ENCODE measurements at places on chromosomes 5 and 9. TPM values are rescaled to one million over a fixed set of nuclear protein-coding genes. Genes with fewer than 3 reads are reported as not detected.
A peak's percentile ranks its signal among the peaks of the same experiment; 100 is the strongest.

- peak; percentile 83 for DNase-seq
- H3K27ac ChIP-seq = peak overlapping the region; percentile 97
- no peaks in the 10 kb centered on the region for H3K27me3 ChIP-seq
- no peak overlapping the region for H3K4me3 ChIP-seq
- peaks cover 18% of the 10 kb centered on the region for H3K4me1 ChIP-seq
Observed at GRCh38 chr9:131361202-131361833, 32.6 kb upstream of the PRRC2B start.

DNA sequence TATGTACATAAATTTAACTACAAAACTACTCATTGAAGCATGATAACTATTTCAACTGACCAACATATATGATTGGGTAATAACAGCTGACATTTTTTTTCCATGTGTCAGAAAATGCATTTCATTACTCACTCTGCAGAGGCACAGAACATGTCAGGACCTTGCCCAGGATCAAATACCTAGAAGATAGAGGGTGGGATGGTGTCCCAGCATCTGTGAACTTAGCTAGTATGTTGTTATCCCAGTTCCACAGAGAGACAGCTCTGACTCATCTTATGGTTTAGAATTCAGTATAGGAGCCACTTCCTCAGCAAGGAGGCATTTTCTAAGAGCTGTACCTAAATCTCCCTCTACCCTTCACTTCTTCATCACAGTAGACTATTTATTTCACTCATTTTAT is 1198.6 kb upstream of the ACO1 start:
- no peaks in the 10 kb centered on the region for H3K4me1 ChIP-seq
- no peaks in the 10 kb centered on the region for H3K36me3 ChIP-seq
- H3K27ac ChIP-seq = no peak overlapping the region
- DNase-seq = no peak

The ZFP37 gene
- total RNA-seq = 5.8 TPM

DNA sequence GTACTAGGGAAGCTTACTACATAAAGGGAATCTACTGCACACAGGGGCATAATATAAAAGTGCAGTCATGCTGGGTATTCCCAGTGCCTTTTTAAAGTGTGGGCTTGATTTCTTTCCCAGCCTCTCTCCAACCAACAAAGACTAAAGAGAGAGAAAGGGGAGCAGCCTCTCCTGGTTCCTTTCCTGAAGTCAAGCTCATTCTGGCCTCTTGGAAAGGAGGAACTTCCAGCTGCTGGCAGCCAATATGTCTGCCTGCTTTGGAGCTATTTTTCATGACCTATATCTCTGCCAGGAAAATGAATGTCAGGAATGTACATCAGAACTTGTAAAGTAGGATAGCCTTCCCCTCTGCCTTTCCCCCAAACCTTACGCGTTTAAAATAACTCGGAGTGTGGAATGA is 57.1 kb downstream of the RAB3C start:
- no peak for DNase-seq
- H3K27me3 ChIP-seq = no peaks in the 10 kb centered on the region
- H3K27ac ChIP-seq = no peak overlapping the region
- H3K36me3 ChIP-seq = no peaks in the 10 kb centered on the region
- H3K4me3 ChIP-seq = no peak overlapping the region

DNA sequence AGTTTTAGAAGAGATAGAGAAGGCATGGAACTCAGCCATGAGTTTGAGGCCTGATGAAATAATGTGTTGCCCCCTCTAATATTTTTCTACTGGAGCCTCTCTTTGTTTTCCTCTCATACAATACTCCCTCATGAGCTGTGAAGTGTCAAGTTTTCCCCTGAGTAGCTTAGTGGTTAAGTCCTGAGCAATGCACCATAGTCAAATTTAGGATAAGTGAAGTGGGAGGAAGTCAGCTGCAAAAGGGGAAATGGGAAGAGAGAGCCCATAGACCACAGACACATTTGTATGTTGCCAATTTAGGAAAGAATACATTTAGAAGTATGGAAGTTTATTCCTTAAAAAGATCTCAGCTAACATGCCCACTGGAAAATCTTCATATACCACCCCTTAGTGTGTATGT is 171.5 kb upstream of the NREP start:
- no peak for DNase-seq
- no peak overlapping the region for H3K27ac ChIP-seq
- H3K4me1 ChIP-seq = no peaks in the 10 kb centered on the region
- H3K27me3 ChIP-seq = no peaks in the 10 kb centered on the region
- H3K36me3 ChIP-seq = no peaks in the 10 kb centered on the region

GRCh38 chr5:36638056-36638455 is 31.6 kb downstream of the SLC1A3 start:
- no peaks in the 10 kb centered on the region for H3K36me3 ChIP-seq
- H3K4me3 ChIP-seq = no peak overlapping the region
- no peak overlapping the region for H3K27ac ChIP-seq
- DNase-seq = no peak
- H3K4me1 ChIP-seq = no peaks in the 10 kb centered on the region
- H3K27me3 ChIP-seq = no peaks in the 10 kb centered on the region

- DNase-seq = no peak
- no peak overlapping the region for H3K4me3 ChIP-seq
- H3K27ac ChIP-seq = no peak overlapping the region
- H3K4me1 ChIP-seq = no peaks in the 10 kb centered on the region
Observed at GRCh38 chr5:143036146-143036927, 266.2 kb downstream of the ARHGAP26 start.

GRCh38 chr5:10434392-10434791 is 7.3 kb upstream of the ROPN1L start:
- H3K27me3 ChIP-seq = no peaks in the 10 kb centered on the region
- H3K36me3 ChIP-seq = peaks cover 44% of the 10 kb centered on the region
- H3K4me1 ChIP-seq = no peaks in the 10 kb centered on the region
- DNase-seq = no peak
- no peak overlapping the region for H3K4me3 ChIP-seq
- no peak overlapping the region for H3K27ac ChIP-seq

- H3K27ac ChIP-seq = no peak overlapping the region
- no peak overlapping the region for H3K4me3 ChIP-seq
- no peaks in the 10 kb centered on the region for H3K27me3 ChIP-seq
- no peak for DNase-seq
Observed at GRCh38 chr9:91379426-91379825, 17.7 kb upstream of the AUH start.

DNA sequence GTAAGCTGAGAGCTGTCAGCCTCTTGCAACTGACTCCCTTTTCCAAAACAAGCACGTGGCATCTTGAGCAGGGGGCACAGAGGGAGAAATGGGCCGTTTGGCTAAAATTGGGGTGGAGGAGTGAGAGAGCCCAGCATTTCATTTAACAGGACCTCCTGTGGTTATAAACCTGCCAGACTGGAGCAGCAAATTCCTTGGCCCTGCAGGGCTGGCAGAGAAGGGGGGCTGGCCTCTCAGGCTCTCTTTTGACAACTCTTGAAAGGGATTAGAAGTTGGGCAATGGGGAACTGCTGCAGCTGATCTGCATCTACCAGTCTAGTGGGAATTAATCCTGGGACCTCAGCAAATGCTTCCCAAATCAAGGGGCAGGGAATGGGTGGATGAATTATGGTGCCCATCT is 7.2 kb upstream of the POU4F3 start:
- no peak overlapping the region for H3K4me3 ChIP-seq
- no peaks in the 10 kb centered on the region for H3K27me3 ChIP-seq
- H3K4me1 ChIP-seq = no peaks in the 10 kb centered on the region
- H3K36me3 ChIP-seq = no peaks in the 10 kb centered on the region
- no peak for DNase-seq
- H3K27ac ChIP-seq = no peak overlapping the region

GRCh38 chr5:180069589-180070247 is 1.8 kb downstream of the RNF130 start:
- no peak for DNase-seq
- H3K4me1 ChIP-seq = peaks cover 15% of the 10 kb centered on the region
- no peaks in the 10 kb centered on the region for H3K36me3 ChIP-seq
- no peak overlapping the region for H3K27ac ChIP-seq
- no peak overlapping the region for H3K4me3 ChIP-seq

GRCh38 chr9:98254228-98255060 is 1.0 kb downstream of the TBC1D2 start:
- peak overlapping the region; percentile 50 for H3K27ac ChIP-seq
- peaks cover 59% of the 10 kb centered on the region for H3K4me1 ChIP-seq
- peak overlapping the region; percentile 81 for H3K4me3 ChIP-seq
- H3K36me3 ChIP-seq = no peaks in the 10 kb centered on the region
- DNase-seq = no peak

The FOXD4L4 gene
- 0.67 TPM for total RNA-seq

DNA sequence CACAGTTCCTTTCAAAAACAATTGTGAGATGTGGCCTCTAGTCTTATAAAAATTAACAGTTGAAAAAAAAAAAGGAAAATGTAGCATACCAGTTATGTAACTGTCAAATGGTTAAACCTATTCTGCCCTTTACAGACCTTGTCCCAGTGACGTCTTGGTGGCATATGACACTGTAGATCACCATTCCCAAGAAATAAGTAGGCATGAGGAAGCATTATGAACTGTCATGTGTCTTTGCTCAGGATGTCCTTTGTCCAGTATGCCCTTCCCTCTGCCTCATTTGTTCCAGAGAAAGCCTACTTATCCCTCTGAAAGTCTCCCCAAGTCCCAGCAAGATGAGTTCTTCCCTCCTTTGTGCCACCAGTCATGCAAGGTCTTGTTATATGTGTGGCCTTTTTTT is 63.2 kb downstream of the PAM start:
- peaks cover 7% of the 10 kb centered on the region for H3K4me1 ChIP-seq
- no peaks in the 10 kb centered on the region for H3K27me3 ChIP-seq
- no peaks in the 10 kb centered on the region for H3K36me3 ChIP-seq
- DNase-seq = no peak

GRCh38 chr5:94243612-94244011 is 374.8 kb downstream of the KIAA0825 start:
- DNase-seq = no peak
- H3K4me1 ChIP-seq = no peaks in the 10 kb centered on the region
- no peaks in the 10 kb centered on the region for H3K27me3 ChIP-seq
- no peak overlapping the region for H3K4me3 ChIP-seq
- H3K27ac ChIP-seq = no peak overlapping the region

- no peak overlapping the region for H3K4me3 ChIP-seq
- no peaks in the 10 kb centered on the region for H3K27me3 ChIP-seq
Observed at GRCh38 chr9:24382566-24382965, 163.1 kb downstream of the IZUMO3 start.

DNA sequence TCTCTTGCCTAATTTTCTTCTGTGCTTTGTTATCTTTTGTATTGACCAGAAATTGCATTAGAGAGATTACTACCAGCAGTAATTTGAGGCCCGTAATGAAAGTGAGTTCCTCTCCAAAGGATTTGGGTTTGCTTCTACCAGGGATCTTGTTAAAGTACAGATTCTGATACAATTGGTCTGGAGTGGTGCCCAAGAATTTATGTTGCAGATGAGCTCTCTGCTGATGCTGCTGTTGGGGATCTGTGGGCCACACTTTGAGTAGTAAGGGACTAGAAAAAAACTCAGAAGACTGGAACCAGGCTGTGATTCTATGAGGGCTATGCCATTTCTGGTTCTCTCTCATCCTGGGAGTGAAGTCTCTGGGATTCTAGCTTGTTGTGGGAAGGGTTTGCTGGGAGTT is 192.2 kb downstream of the SEC61B start:
- H3K4me1 ChIP-seq = no peaks in the 10 kb centered on the region
- H3K27ac ChIP-seq = no peak overlapping the region
- no peaks in the 10 kb centered on the region for H3K27me3 ChIP-seq
- DNase-seq = no peak

DNA sequence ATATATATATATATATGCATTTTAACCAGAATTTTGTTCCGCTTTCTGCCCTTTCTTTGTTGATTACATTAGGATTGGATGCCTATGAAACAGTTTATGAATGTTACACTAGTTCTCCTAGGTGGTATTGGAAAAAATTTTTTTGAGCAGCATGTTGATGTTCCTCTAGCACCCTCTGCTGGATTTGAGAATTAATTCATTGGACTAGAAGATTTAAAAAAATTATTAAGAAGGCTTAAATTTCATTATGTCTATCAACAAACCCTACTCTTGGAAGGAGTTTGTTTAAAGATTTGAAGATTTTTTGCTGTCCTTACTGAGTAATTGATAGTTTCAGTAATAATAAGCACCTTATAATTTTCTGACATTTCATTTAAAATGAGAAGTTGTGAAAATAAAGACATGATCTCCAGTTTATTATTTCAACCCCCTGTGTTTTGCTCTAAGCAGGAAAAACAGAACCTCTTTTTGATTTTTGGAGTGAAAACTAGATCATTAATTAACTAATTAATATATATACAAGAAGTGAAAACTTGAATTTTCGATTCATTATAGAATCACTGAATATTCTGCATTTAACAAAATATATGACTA is 89.6 kb downstream of the CCDC171 start:
- H3K27ac ChIP-seq = no peak overlapping the region
- no peaks in the 10 kb centered on the region for H3K27me3 ChIP-seq
- no peak overlapping the region for H3K4me3 ChIP-seq
- no peak for DNase-seq
- H3K36me3 ChIP-seq = no peaks in the 10 kb centered on the region

GRCh38 chr9:95852059-95853032 is 23.1 kb upstream of the ERCC6L2 start:
- no peaks in the 10 kb centered on the region for H3K36me3 ChIP-seq
- no peaks in the 10 kb centered on the region for H3K4me1 ChIP-seq
- no peaks in the 10 kb centered on the region for H3K27me3 ChIP-seq
- H3K4me3 ChIP-seq = no peak overlapping the region
- H3K27ac ChIP-seq = no peak overlapping the region

DNA sequence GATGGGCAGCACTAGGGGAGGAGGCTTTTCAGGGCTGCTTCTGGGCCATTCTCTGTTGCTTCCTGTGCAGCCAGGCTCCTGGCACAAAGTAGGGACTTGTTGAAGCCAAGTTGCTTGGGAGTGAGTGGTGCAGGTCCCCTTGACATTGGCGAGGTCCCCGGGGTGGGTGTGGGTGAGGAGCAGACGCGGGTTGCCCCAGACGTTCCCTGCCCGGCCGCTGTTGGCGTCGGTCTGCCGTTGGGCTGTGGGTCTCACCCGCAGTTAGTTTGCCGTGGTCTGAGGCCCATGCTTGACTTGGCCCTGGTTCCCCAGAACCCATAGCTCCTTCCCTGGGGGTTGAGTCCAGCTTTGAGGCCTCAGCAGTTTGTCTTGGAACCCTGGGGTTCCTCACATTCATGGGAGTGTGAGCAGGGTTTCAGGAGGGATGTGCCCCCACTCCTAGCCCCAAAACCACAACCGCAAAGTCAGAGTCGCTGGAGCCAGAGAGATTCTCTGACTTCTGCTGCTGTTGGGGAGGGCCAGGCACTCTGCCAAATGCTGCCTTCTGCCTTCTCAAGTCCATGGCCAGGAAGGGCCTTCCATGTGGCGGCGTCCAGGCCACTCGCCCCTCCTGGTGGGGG is 77.5 kb downstream of the RXRA start:
- H3K27ac ChIP-seq = peak overlapping the region; percentile 76
- H3K4me1 ChIP-seq = peaks cover 70% of the 10 kb centered on the region
- no peaks in the 10 kb centered on the region for H3K36me3 ChIP-seq
- peak; percentile 83 for DNase-seq
